ENCODE measurements at places on chromosomes 5 and 9. TPM values are rescaled to one million over a fixed set of nuclear protein-coding genes. Genes with fewer than 3 reads are reported as not detected.

Gene SLCO6A1
- not detected for total RNA-seq

Gene ADAMTS6
- 0.15 TPM for total RNA-seq

Gene BARHL1
- total RNA-seq: not detected

Gene PIP5KL1
- 1.6 TPM for total RNA-seq

Gene TTC23L
- 0.21 TPM for total RNA-seq

Gene TMEM38B
- total RNA-seq: 15.6 TPM

All from A549 treated with dexamethasone at 1 μM for 4 hours (cell line).